Progenitor cell of endocrine pancreas (in vitro differentiated cells): ENCODE measurements at places on chromosomes 12 and 14.

DNA sequence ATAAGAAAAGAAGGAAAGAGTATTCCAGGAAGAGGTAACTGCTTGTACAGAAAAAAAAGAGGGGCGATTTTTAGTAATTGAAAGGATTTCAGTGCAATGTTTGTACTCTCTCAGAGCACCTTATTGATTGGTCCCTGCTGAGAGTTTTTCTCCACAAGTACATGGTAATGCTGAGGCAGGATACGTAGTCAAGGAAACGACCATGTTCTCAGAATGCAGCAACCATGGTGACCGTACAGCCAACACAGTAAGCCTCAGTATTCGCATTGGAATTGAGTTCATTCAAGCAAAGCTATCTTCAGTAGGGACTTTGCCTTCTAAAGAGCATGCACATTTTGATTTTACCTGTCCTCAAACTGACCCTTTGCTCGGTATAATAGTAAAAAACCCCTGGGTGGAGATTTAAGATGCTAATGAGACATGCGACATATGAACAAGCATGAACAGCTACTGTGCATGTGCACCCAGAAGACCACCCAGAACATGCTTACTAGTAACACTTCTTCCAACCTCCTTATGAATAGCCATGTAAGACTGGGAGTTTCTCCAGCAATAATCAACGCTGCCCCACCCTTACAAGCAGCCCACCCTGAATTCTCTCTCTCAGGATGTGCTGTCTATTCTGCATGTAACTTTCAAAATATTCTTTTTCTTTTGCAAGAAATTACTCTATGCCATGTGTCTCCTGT lies 6.2 kb upstream of the SLC41A2 start:
- no peak for DNase-seq

DNA sequence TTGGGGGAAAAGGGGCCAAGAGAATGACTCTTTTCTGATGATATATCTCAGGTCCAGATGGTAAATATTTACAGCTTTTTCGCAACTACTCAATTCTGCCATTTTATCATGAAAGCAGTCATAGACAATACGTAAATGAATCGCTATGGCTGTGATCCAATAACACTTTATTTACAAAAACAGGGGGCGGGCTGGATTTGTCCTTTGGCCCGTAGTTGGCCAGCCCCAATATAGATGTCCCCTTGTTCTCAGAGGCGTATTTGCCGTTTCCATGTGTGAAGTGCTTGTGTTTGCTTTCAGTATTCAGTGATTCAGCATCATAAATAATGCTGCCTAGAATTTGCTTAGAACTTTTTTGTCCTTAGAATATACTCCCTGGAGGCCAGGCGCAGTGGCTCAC lies 77.2 kb downstream of the CCDC92 start:
- DNase-seq, result no peak

GRCh38 chr14:24692382-24693352 lies 58.7 kb upstream of the GZMB start:
- DNase-seq, result no peak

GRCh38 chr12:60333461-60333860 lies 737.6 kb downstream of the SLC16A7 start:
- no peak for DNase-seq

GRCh38 chr12:5012337-5012736 lies 31.3 kb upstream of the KCNA5 start:
- no peak for DNase-seq

DNA sequence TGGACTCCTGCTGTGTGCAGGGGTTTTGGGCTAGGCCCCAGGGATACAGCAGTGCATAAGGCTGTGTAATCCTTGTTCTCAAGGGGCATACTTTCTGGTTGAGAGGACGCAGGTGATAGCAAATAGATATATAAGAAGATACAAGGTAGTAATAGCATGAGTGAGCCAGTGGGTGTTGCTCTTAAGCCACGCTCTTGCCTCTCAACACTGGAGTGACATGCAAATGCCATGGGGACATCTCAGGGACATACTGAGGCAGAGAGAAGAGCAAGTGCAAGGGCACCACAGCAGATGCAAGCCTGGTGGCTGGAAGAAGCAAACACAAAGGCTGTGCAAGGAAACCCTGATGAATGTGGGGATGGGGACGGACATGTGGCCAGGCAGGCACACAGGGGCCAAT lies 223.3 kb downstream of the CHST11 start:
- no peak for DNase-seq

- no peak for DNase-seq
Measured at GRCh38 chr12:94146166-94146936, 2.0 kb upstream of the PLXNC1 start.

DNA sequence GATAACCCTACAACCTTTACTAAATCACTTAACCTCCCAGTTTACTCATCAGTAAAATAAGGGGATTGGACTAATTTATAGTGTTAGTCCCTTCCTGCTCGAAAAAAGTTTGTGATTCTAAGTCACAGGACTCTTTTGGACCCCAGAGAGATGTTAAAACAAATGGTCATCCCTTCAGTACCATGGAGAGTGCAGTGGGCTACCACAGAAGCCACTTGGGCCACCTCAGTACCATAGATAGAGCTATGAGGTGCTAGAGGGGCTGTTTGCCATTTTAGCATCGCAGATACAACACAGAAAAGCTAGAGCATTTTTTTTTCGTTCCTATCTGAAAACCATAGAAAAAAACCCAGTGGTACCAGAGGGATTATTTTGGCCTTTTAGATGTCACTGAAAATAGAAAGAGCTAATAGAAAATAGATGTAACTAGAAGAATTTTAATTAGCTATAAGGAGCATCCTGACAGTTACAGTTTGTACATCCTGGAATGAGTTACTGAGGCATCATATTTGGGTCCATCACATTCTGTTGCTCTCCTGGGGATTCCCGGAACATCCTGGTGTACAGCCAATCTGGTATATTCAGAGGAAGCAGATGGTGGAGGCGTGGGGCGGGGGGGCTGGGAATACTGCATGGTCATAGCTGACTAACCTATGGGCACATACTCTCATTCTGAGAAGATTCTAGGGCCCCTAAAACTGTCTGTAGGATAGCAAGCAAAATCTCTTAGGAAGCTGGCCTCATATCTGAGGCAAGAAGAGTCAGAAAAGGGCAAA lies 2.8 kb downstream of the ZNF219 start:
- no peak for DNase-seq

DNA sequence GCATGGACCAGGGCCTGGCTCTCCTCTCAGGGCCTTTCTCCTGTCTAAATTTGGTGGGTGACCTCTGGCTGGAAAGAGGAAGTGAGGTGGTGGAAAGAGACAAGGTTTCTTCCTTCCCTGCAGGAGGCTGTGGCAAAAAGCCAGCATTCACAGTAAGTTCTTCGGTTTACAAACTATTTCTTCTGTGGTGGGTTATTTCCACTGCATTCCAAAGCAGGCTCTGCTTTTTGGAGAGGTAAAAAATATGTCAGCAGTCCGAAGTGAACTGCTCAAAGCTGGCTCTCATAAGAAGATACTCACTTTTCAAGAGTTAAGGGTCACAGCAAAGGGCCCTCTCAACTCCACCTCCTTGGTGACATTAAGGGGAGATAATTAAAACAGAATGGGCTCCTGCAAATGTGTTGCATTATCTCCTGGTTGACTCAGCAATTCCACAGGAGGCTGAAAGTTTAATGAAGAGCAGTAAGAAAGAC lies 48.9 kb upstream of the POC1B start:
- no peak for DNase-seq

DNA sequence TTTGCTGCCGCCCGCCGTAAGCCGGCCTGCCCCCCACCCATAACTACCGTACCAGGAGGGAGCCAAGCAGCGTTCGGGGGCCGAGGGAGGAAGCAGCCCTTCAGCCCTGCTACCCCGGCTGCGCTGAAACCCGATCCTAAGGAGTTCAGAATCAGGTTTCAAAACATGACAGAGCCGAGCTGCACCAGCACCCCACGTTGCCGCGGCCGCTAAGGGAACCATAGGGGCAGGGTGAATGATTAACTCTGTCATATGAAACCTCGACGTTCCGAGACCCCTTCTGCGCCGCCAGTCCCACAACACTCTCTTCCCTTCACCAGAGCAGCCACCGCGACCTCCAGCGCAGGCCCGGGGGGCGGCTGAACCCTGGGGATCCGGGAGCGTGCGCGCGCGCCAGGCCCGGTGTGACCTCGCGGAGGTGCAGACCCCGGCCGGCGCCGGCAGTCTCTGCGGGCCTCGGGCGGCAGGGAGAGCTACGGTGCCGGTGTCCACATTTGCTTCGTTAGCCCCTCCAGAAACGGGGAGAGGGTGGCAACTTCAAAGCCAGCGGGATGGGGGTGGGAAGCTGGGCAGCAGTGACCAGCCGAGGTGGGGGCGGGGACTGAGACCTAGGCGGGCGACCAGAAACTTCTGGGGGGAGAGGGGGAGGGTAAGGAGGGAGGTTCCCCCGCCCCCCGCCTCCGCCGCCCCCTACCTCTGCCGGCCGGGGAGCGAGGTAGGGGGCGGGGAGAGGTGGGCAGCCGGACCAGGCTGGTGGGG lies 1.6 kb downstream of the SIX4 start:
- peak; percentile 68 for DNase-seq

GRCh38 chr12:41061192-41061591 lies 126.9 kb upstream of the PDZRN4 start:
- no peak for DNase-seq

DNA sequence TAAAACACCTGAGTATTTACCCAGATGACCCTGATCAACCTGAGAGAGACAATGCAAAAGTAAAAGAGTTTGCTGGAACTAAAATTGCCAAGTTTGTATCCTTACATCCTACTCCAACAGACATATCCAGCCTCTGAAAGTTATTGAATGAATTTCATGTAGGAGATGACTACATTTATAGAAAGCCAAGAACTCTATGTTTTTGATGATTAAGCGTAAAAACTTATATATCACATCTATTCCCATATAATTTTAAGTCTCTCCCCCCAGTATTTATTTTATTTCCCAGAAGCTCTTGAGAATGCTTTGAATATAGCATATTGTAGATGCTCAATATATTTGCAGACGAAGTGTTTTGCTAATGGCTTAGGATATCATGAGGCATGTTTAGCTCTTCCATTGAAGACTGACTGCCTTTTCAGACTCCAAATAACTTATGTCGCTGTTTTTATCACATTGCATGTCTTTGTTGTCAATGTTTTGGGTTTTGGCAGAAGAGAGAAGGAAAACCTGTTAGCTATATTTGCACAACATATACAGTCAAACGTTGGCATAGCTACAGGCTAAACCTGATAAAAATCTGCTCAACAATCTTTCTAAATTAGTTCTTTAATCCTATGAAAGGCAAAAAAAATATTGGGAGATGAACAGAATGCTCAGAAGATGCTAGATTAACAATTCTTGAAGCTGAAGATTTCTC lies 213.6 kb downstream of the DIO2 start:
- no peak for DNase-seq

DNA sequence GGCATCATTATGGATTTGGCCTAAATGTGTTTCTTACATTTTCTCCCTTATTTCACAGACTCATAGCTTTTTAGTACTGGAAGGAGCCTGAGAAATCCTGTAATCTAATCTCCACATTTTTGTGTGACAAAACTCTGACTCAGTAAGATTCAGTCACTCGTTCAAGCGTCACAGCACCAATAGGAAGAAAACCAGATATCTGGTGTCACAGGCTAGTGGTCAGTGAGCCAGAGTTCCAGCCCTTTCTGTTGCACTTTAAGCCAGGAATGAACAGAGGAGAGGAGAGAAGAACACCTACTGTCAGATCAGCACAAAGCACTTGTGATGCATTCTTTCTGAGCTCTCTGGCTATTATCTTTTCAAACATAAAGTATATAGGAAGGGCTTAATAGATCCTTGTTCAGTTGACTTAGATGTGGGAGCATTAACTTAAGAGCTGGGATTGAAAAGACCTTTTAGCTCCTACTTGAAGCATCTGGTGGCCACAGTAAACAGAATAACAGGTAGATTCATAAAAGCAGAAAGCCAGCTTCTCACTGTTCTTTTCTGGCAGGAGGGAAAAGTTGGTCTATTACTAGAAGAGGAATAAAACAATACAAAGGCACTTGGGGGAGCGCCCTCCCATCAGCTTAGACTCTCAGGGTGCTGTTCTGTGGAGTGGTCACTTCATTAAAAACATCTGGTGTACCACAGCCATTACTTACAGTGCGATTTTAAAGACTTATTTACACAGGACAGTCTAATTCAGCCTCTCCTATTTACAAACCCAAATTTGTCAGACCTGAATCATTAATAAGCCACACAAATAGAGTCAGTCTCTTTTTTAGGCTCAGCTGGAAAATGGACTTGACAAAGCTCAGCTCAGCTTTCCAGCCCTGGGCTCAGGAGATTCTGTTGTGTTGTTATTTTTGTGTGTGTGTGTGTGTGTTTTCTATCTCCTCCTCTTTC lies 12.2 kb upstream of the NID2 start:
- no peak for DNase-seq

DNA sequence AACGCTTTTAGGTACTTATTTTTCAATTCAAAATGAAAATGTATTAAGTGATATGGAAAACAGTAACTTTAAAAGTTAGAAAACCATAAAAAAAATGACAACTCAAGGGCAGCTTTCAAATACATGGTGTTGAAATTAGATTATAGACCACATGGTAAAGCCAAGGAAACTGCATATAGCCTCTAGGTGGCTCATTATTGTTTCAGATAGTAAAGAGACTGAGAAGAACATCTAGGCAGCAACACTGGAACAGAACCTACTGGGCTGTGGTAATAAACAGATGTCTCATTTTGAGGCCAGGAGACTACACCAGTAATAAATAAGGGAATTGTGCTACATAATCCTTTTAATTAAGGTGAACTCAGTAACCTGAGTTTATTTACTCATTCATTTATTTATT lies 13.0 kb downstream of the FBXO33 start:
- no peak for DNase-seq

DNA sequence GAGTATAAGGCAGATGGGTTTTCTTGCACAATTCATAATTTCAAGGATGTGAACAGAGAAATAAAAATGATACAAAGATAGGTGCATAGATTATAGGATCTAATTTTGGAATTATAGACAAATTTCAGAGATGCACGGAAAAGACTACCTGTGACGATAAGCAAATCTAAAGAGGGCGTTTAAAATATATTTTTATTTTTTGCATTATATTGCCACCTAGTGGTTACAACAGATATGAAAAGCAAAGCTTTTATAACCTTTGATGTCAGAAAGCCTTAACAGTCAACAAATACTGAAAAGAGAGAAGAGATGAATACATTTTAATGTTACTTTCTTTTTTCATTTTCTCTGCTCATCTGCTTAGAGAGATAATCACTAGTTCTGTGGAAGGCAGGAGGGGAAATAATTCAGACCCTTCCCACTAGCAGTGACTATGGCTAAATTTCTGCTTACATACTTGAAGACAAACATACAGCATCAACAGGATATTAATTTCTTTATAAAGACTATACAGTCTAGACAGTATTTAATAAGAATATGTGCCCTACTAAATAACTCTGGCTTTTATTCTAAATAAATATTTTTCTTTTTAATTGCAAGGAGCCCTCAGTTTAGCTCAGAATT lies 46.3 kb downstream of the NTS start:
- no peak for DNase-seq

- no peak for DNase-seq
Measured at GRCh38 chr14:47153746-47154145, 502.2 kb upstream of the RPL10L start.

- DNase-seq, result no peak
Measured at GRCh38 chr14:74476107-74476506, 17.0 kb downstream of the NPC2 start.
